Dermis microvascular lymphatic vessel endothelial cell (primary cell): ENCODE measurements at places on chromosomes 3 and 15. TPM values are rescaled to one million over a fixed set of nuclear protein-coding genes. Genes with fewer than 3 reads are reported as not detected.

GRCh38 chr15:75994220-75994619 is 18.0 kb downstream of the NRG4 start:
- DNase-seq, result no peak

- DNase-seq, result no peak
These were observed 15.6 kb downstream of the DCBLD2 start for GRCh38 chr3:98885851-98886250.

Gene FBLN2
- 2.7 and 10.4 TPM in 2 replicates for total RNA-seq

Gene UBE2Q2
- 44.2 and 51.3 TPM in 2 replicates for total RNA-seq

Gene ITIH1
- not detected in 2 replicates for total RNA-seq

DNA sequence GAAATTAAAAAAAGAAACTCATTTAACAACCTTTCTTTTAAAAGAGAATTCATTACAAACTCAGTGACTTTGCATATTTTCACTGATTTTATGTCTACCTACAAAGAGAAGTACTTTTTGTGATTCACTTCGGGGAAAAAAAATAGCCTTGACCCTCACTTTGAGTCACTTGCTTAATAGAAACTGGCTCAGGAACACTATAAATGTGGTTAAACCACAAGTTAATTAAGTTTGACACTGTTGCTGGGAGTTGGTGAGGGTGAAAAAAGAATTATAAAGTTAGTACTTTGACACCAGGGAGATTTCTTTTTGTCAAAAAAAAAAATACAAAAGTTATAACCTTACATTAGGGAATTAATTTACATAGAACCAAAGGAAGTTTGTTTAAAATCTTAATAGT is 810.9 kb downstream of the NR2F2 start:
- DNase-seq, result no peak

Gene RGMA
- total RNA-seq, result under 0.01 TPM in 2 replicates

DNA sequence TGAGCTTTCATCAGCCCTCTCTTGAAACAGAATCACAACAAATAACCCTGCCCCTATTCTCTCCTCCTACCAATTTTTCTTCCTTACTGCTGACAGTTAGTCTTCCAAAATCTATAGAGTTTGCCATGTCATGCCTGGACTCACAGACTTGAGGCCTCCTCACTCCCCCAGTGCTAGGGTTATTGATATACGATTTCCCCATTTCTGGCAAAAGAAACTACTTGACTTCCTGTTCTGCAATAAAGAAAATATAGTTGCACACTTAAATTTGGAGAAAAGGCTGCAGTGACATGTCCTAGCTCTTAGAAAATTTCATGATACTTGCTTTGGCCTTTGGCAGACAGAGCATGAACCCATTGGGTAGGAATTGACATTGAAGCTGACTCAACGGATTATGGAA is 75.9 kb downstream of the CYP19A1 start:
- no peak for DNase-seq

DNA sequence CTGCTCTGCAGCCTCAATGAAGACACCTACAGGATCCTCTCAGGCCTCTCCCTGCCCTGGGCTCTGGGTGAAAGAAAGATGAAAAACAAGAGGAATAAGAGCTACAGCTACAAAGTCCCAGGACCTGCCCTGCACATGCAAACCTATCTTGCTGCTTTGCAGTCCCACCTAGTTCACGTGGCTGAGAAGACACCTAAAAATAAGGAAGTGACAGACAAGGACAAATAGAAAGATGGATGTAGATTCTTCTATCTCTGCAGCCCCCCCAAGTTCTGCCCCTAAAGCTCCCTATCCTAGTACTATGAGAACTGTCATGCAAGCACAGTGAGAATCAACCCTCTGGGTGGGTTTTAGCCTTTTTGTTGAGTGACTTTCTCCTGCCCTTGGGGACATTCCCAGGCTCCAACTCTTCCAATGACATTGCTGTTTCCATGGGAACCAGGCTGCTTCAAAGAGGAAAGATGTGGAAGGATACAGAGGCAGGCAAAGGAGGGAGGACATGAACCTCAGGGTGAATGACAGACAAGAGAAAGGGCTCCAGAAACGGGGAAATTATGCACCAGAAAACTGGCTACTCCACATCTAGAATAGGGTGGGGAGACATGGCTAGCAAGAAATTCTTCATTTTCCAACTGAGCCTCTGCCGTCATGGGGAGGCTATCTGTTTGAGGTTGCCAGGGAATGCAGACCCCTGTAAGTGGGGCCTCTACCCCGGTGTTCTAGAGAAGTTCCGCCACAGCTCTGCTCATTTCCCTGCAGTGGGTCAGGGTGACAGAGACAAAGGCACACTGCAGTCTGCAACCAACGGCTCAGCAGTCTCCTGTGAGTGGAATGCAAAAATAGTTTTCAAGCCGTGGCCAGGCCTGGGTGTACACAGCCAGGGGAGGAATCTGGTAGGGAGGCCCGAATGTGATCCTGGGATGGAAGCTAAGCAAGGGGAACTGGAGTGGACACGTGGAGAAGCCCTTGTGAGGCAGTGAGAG is 5.2 kb downstream of the CSPG5 start:
- DNase-seq, result no peak

DNA sequence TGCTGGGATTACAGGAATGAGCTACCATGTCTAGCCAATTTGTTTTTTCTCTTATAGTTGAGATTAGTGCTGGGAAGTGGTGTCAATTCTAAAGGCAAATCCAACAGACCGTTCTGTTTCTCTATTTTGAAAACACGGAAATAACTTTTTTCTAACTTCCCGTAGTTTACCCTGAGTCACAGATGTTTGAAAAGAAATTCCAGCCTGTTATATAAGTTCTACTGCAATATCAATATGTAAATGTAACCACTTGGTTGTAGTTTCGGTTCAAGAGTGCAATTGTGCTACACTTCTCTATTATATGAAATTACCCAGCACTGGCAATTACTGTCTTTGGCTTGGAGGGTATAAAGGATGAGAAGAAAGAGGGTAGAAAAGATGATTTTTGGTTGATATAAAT is 22.3 kb upstream of the GNB4 start:
- DNase-seq, result peak; percentile 47

Gene CSPG4
- under 0.01 and 0.13 TPM in 2 replicates for total RNA-seq

DNA sequence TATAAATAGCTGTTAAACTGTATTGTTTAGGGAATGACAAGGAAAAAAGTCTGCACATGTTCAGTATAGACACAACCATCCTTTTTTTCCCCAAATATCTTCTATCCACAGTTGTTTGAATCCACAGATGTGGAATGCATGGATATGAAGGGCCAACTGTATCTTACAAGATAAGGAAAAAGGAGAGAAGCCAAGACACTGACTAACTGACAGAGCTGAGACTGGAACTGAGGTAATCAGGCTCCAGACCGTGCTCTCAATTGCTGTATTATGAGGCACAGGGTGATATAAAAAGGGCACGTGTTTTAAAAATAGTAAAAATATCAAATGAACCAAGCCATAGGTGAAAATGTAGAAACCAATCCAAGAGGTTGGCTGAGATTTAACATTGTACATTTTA is 49.0 kb downstream of the DHX36 start:
- no peak for DNase-seq

GRCh38 chr3:71893702-71894479 is 108.9 kb upstream of the PROK2 start:
- no peak for DNase-seq

DNA sequence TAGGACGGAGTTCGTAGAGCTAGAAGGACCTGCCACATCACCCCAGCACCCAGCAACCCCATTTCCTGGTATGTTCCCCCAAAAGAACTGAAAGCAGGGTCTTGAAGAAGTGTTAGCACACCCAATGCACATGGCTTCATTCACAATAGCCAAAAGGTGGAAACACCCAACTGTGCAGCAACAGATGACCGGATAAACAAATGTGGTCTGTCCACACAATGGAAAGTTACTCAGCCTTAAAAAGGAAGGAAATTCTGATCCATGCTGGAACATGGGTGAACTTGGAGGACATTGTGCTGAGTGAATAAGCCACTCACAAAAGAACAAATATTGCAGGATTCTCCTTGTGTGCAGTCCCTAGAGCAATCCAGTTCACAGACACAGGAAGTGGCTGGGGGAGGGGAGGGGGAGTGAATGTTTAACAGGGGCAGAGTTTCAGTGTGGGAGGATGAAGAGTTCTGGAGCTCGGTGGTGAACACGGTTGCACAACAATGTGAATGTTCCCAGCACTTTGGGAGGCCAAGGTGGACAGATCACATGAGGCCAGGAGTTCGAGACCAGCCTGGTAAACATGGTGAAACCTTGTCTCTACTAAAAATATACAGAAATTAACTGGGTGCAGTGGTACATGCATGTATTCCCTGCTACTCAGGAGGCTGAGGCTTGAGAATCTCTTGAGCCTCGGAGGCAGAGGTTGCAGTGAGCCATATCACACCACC is 157.5 kb downstream of the NUP210 start:
- peak; percentile 96 for DNase-seq

Gene SNX1
- 33.4 and 47.5 TPM in 2 replicates for total RNA-seq

DNA sequence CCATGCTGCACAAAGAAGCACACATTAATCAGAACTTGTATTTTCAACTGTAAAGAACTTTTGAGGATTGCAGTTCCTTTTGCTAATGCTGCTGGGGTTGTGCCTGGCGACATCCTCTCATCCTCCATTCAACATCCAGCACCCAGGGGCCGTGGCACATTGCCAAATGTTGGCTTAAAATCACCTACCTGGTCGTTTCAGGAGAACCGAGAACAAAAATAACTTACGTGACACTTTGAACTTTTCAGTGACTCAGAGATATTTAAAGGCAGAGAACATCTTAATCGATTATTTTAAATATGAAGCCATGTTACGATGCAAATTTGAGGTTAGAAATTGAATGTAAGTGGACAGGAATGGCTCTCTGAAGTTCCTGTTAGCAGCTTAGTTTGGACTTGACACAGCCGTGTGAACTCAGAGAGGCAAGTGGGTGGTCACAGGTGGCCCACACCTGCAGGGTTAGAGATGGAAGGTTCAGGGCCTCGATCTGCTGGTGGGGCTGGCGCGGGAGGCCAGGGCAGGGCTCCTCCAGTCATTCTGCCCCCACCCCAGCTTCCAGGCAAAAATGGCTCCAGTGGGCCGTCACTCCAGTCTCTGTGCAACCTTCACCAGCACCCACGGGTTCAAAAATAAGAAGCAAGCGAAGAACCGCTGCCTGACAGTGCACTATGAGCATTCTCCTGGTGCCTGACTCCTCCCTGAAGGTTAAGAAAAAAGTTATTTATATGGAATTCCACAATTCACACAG is 12.2 kb downstream of the LRRK1 start:
- DNase-seq, result no peak

DNA sequence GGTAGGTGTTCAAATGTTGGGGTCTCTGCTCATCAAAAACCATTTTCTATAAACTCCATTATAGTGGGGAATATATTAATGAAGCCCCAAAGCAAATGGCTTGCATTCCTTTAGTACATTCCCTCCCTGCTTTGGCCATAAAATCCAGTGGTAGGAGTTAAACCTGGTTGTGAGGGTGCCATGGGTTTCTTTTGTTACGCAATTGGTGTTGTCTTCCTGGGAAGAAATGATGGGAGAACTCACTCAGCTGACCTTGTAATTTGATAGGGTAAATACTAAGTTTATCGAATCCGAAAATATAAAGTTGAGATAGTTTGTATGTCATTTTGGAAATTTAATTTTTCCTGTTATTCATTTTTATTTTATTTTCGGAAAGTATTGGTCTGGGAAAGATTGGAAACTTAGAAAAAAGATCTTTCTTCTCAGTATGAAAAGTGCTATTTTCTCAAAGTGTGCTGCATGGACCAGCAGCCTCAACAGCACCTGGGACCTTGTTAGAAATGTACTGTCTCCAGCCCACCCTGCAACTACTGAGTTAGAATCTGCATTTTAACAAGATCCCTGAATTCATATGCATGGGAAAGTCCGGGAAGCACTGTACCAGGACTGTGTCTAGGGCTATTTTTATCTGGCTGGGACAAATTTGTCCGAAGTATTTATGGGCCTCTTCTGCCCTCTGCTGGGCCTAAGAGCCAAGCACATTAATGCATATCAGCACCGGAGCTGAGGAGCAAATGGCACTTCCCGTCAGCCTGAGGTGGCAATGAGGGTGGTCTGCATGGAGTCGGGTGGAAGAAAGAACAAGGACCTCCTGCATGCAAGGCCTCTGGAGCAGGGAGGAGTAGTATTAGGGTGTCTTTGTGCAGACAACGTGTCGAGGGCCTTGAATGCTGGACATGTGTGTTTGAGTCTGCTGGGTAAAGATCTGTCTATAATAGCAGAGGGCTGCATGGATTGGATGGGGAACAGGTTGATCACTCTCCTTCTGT is 54.7 kb downstream of the FAM81A start:
- DNase-seq, result peak; percentile 82

GRCh38 chr3:62538691-62539356 is 165.5 kb upstream of the FEZF2 start:
- DNase-seq, result no peak

DNA sequence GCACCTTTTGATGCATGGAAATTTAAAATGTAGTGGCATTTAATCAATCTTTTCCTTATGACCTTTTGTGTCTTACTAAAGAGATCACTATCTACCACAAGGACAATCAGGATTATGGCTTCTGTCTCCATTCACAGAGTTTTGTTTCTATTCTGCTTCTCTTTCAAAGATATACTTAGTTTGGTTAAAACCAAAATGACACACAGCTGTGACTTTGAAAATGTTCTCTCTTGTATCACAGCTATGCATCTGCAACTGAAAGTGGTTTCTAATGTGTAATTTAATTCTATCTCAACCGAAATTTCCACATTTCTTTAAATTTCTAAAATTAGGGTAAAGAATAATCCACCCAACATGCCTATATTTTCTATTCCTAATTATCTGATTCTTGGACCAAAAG is 27.7 kb downstream of the HLTF start:
- DNase-seq, result no peak

Gene MESP2
- not detected in 2 replicates for total RNA-seq

GRCh38 chr3:150414258-150414657 is 6.2 kb downstream of the TSC22D2 start:
- DNase-seq, result peak; percentile 58

DNA sequence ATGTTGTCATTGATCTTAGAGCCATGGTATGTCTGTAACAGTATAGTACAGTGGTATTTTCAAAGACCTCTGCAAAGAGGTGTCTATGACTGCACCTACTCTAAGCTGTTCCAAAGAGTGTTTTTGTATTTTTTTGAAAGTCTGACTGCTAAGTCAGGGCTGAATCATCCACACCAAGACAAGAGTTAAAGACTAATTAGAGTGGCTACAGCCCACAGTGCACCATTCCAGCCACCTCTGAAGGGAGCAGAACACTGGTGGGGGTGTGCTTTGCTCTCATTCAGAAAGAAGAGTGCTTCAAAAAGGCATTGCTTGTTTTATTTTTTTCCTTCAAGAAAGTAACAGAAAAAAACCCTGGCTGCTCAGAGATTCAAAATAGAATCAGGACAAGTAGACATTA is 301.4 kb downstream of the GABRG3 start:
- no peak for DNase-seq

GRCh38 chr15:32838338-32838737 is 120.5 kb downstream of the GREM1 start:
- no peak for DNase-seq
